ENCODE measurements at places on chromosomes 7 and 10.

DNA sequence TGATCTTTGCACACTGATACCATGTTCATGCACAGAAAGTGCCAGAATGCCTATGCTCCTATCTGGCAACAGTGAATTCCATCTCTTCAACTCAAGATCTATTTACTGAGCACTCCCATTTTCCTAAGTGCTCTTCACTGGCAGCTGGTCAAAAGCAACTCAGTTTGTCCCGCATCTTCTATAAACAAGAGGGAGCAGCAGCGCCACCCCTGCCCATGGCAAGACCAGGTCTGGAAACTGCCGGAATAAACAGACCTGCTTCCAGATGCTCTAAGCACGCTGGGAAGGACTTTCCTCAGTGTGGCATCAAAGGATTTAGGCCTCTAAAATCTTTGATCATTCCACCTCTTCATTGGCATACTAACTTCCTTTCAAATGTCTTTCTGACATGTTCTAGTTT is 104.4 kb upstream of the MACROH2A2 start:
- DNase-seq: no peak

DNA sequence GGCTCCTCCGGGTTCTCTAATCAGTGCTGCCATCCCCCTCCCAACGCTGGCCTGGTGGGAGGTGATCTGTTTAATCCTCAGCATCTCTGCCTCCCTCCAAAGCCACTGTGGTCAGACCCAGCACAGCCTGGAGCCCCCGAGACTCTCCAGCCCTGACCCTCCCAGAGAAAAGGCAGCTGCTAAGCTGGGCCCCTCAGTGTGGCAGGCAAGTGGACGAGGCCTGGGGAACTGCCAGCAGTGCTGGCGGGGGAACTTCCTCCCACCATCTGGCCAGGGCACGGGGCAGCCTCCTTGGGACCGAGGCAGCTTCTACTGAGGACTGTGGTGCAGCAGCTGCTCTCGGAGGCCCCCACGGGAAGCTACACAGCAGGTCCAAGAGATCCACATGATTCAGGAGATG is 51.1 kb downstream of the DPYSL4 start:
- DNase-seq: no peak

GRCh38 chr10:113756940-113757543 is 5.6 kb downstream of the PLEKHS1 start:
- DNase-seq: no peak

DNA sequence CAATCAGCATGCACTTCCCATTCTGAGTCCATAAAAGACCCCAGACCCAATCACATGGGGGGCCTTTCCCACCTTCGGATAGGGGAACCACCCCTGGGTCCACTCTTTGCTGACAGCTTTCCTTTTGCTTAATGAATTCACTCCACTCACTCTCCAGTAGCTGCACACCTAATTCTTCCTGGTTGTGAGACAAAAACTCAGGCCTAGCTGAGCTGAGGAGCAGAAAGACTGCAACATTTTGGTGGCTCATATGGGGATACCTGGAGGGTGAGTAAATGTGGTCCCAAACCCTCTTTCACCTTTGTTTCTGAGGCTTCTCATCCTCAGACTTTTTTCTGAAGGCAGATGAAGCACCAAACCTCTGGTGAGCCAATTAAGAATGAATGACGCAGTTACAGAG is 138.1 kb downstream of the WDR11 start:
- no peak for DNase-seq

DNA sequence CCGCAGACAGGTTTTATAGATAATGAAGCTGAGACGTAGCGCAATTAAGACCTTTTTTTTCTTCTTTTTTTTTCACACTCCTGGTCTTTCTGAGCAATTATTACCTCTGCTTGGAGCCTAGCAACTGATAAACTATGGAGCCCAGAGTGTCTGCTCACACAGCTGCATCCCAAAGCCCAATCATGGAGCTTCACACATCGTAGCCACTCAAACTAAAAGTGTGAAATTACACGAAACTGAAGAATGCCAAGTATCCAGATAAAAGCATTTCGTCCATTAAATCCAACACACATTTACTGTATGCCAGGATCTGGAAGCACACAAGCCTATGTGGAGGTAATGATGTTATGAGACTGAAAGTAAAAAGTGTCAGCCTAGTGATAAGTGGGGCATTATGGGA is 97.6 kb downstream of the NRP1 start:
- DNase-seq: no peak

Data from NCI-H1694 treated with DMSO at 0.1 percent for 48 hours (cell line).